ENCODE measurements at places on chromosomes 2 and 18.
A peak's percentile ranks its signal among the peaks of the same experiment; 100 is the strongest.

- peak; percentile 64 for DNase-seq
Measured at GRCh38 chr18:79856119-79857007, 58.6 kb downstream of the KCNG2 start.

GRCh38 chr2:64745562-64745961 lies 91.8 kb upstream of the SERTAD2 start:
- no peak for DNase-seq

GRCh38 chr2:222813177-222813843 lies 47.5 kb upstream of the ACSL3 start:
- DNase-seq, result no peak

- no peak for DNase-seq
Measured at GRCh38 chr2:15348045-15348444, 213.1 kb downstream of the NBAS start.

DNA sequence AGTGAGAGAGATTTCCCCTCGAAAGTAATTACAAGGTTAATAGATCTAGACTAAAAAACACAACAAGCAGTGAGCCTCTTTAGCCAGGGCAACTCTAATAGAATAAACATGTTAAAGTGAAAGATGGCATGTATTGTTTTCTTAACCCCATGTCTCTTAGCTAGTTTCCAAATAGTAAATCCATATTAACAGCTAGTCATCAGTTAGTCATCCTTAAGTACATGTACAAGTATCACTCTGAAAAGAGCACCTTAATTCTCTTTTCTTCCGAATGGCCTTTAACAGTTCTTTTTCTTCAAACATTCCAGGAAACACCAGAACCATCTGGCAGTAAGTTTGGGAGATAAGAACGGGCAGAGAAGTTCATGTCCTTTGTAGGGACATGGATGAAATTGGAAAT lies 1480.0 kb downstream of the LRP1B start:
- no peak for DNase-seq

GRCh38 chr18:13217971-13218367 lies 591 bp upstream of the LDLRAD4 start:
- no peak for DNase-seq

DNA sequence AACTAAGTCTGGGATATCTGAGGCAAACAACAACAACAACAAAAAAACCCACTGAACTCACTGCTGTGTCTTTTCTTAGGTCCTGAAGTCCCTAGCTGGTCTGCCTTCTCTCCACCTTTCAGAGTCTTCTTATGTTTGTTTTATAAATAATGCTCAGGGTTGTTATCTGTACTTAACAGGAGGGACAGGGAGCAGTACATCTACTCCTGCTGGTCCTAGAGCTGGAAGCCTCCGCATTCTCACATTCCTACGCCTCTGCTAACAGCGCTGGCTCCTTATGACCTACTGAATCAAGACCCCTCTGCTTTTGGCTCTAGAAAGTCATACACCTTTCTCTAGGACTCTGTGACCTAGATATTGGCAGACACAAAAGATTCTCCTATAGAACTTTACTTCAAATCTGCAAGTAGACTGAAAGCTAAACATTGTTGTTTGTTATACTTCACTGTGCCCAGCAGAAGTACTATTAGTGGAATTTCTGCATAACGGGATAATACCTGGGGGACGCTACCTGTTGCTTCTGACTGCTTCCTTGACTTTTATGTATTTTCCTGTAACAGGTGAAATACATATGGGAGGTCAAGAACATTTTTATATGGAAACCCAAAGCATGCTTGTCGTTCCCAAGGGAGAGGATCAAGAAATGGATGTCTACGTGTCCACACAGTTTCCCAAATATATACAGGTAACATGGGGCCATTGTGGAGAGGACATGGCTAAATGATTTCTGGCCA lies 48.6 kb downstream of the AOX1 start:
- no peak for DNase-seq

- DNase-seq, result no peak
Measured at GRCh38 chr2:159855143-159855542, 57.1 kb upstream of the CD302 start.

GRCh38 chr2:24107-24506 lies 22.2 kb downstream of the FAM110C start:
- DNase-seq, result peak; percentile 71

GRCh38 chr2:225691711-225692110 lies 292.2 kb downstream of the NYAP2 start:
- DNase-seq, result no peak

GRCh38 chr2:160674146-160674750 lies 180.6 kb upstream of the RBMS1 start:
- no peak for DNase-seq

- no peak for DNase-seq
Measured at GRCh38 chr2:197159661-197160211, 150.8 kb downstream of the ANKRD44 start.

- no peak for DNase-seq
Measured at GRCh38 chr2:185185044-185185443, 553.6 kb upstream of the FSIP2 start.

- DNase-seq, result peak; percentile 52
Measured at GRCh38 chr2:195486987-195487644, 169.9 kb upstream of the SLC39A10 start.

DNA sequence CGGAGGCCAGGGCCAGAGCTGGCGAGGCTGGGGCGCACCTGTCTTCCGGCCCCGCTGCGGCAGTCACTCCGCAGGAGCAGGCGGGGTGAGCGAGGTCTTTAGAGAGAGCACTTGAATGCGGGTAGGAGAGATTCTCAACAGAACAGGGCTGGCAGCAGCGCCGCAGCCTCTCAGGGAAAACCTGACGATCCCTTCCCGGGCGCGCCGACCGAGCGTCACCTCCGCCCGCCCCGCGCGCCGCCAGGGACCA lies 526 bp downstream of the PRKRA start:
- peak; percentile 91 for DNase-seq

- DNase-seq, result peak; percentile 4
Measured at GRCh38 chr2:194383401-194383800, 1273.6 kb upstream of the SLC39A10 start.

GRCh38 chr2:51108794-51109193 lies 76.9 kb upstream of the NRXN1 start:
- DNase-seq, result no peak

GRCh38 chr2:126720638-126721037 lies 64.7 kb downstream of the GYPC start:
- DNase-seq, result no peak

GRCh38 chr2:234147335-234147861 lies 96.9 kb downstream of the SPP2 start:
- no peak for DNase-seq

- DNase-seq, result no peak
Measured at GRCh38 chr2:241265506-241265905, 50.0 kb downstream of the HDLBP start.

- DNase-seq, result peak; percentile 32
Measured at GRCh38 chr18:59143441-59143840, 3.8 kb downstream of the SEC11C start.

Data from RPMI8226 (cell line).